ENCODE measurements at places on chromosomes 5 and 9.

DNA sequence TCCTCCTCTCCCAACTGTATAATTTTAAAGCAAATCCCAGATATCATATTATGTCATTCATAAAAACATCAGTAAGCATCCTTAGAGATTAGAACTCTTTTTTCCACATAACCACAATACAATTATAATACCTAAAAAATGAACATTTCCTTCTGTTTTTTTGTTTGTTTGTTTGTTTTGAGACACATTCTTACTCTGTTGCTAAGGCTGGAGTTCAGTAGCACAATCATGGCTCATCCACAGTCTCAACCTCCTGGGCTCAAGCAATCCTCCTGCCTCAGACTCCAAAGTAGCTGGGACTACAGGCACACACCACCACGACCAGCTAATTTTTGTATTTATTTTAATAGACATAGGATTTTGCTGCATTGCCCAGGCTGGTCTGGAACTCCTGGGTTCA, 8.0 kb downstream of the F2R start:
- DNase-seq = no peak

DNA sequence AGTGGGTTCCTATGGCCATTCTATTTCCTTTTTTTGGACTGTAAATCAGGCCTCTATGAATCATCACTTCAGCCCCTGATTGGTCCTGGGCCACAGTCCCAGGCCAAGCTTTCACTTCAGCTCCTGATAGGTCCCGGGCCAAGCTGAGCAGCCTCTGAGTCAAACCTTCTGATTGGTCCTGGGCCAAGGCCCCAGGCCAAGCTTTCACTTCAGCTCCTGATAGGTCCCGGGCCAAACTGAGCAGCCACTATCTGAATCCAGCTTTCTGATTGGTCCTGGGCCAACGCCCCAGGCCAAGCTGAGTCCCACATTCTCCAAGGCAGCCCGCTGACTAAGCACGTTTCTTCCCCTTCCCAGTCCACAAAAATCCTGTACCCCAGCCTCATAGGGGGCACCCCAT, 1972.9 kb upstream of the ACO1 start:
- no peak for DNase-seq

DNA sequence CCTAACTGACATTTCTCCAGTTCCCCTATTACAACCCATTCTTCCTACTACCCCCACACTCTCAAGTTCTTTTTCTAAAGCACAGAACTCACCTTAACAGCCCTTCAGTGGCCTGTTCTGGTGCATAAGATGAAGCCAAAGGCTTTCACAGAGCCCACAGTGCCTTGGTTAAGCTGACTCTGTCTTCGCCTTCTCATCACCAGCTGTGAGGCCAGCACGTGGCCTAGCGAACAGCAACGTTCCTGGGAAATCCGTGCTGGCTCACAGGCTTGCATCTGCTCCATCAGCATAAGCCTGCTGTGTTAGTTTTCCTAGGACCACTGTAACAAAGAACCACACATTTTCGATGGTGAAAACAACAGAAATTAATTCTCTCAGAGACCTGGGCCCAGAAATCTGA, 67.9 kb upstream of the LPAR1 start:
- DNase-seq = no peak

DNA sequence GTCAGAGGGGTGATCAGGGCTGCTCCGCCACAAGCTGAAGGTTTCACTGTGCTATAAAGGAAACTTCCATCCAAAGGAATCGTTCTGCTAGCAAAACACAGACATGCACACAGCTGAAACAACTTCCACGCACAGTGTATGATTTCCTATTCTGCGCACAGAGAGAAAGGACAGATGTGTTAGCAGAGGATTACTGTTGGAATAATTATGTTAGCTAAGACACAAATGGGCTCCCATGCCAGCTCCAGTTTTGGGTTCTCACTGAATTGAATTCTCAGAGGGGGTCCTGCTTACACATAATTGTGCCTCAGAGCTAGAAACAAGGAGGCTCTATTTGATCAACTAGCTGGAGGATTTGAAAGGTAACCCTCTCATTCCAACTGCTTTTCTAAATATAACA, 352.4 kb downstream of the IRX2 start:
- DNase-seq = no peak

DNA sequence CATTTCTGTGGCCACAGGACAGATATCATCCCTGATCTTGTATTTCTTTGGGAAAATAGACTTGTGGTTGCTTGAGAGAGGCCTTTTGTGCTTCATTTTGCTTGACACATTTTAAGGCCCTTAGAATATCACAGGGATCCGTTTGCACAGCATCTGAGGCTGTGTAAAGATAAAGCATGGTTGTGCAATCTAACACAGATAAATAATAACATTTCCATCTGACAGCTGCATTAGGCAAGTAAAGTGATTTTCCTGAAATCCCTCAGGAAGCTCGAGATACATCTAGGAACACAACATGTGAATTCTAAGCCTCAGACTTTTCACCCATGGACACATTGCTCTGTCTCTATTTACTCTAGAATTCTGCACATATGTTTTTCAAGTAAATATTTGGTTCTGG, 212.8 kb upstream of the ADAMTSL1 start:
- no peak for DNase-seq
